ENCODE measurements at places on chromosomes 6 and 20.

DNA sequence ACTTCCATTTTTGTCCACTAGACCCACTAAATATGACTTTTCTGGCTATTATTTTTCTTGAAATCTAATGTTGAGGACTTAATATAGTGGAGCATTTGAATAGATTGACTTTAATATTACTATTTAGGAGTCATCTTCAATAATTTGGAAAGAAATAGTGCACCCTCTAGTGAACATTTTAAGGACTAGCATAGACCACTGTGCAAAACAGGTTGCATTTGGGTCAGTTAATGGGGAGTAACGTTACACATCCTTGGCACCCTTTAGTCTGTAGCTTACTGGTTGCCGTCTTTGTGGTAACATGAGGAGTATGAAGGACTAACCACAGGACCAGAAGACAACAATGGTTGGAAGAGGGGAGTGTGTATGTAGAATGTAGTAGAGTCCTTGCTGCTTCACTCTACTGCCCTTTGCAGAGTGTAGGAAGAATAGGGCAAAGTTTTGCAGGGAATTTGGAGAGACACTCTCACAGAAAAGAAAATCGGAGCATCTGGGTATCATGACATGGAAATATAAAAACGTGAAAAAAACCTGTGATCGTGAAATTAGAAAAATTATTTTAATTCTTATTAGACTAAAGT lies 25.2 kb downstream of the RFPL4B start:
- DNase-seq: peak; percentile 46

- DNase-seq: no peak
Observed at GRCh38 chr6:15337582-15337981, 91.7 kb downstream of the JARID2 start.

- DNase-seq: no peak
Observed at GRCh38 chr20:21739161-21739560, 33.7 kb downstream of the PAX1 start.

GRCh38 chr20:50526403-50526989 lies 16.3 kb downstream of the PTPN1 start:
- DNase-seq: no peak

- DNase-seq: no peak
Observed at GRCh38 chr6:11634948-11635347, 97.4 kb downstream of the TMEM170B start.

- DNase-seq: no peak
Observed at GRCh38 chr6:38915205-38915925, 133.2 kb upstream of the GLP1R start.

GRCh38 chr20:3072530-3073250 lies 1.3 kb downstream of the OXT start:
- DNase-seq: no peak

- DNase-seq: no peak
Observed at GRCh38 chr6:121896771-121897170, 461.3 kb downstream of the GJA1 start.

- DNase-seq: no peak
Observed at GRCh38 chr20:4919047-4919704, 82.1 kb downstream of the SLC23A2 start.

- no peak for DNase-seq
Observed at GRCh38 chr20:58603721-58604120, 47.4 kb upstream of the STX16 start.

GRCh38 chr6:34460796-34461507 lies 4.9 kb upstream of the PACSIN1 start:
- DNase-seq: no peak

DNA sequence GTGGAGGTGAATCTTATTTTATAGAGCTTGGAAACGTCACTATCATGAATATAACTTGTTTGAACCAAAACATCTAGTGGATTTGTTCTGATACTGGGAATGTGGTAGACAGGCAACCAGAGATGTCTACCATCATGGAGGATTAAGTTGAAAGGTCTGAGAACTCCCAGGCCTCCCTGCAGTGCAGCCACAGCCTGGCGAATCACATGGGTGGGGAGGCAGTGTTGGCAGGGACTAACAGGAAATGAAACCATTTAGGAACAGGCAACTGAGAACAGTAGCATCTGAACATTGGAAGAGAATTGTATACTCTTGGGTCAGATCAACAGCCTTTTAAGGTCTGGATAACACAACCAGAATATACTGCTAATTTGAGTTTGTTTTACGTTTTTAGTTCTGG lies 22.3 kb upstream of the CEP162 start:
- DNase-seq: peak; percentile 38

- no peak for DNase-seq
Observed at GRCh38 chr6:168826726-168827585, 386.0 kb downstream of the SMOC2 start.

DNA sequence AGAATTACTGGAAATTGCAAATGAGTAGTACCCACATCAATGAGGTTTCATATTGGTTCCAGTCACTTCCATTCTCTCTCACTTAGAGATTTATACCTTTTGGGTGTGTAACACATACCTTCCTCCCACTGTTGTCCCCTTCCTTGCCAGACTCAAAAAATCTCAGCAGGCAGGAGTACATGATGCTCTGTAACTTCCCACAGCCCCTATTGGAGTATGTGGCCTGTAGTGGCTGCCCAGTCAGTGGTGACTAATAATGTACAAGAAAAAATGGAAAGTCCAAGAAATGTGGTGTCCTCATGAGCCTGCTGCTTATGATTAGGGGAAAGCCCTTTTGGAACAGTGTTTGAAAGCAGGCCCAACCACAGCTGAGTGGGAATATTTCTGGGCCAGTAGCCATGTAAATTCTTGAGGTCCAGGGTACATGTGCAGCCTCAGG lies 312.0 kb downstream of the ZFAND3 start:
- DNase-seq: no peak

DNA sequence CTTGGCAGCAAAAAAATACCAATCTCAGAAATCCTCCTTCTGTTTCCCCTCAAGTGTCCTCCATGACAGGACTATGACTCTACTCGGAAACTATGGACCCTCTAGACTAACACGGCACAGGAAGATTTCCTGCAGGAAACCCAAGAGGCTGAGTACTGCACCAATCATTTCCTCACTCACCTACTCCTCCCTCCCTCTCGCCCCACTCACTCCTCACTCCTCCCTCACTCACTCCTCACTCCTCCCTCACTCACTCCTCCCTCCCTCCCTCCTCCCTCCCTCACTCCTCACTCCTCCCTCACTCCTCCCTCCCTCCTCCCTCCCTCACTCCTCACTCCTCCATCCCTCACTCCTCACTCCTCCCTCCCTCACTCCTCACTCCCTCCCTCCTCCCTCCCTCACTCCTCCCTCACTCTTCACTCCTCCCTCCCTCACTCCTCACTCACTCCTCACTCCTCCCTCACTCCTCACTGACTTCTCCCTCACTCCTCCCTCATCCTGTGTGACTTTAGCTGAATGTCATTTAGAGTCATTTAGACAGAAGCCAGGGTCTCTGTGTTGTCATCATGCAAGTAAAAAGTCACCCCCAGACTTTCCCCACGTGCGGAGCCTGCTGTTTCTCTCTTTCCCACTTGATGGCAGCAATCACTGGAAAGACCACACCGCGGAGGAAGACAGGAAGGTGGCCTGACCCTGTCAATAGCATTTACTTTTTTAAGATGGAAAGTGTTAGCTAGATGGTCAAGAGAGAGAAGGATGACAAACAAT lies 226.8 kb upstream of the PDE10A start:
- DNase-seq: peak; percentile 61

GRCh38 chr6:109336221-109336961 lies 45.9 kb downstream of the CD164 start:
- peak; percentile 93 for DNase-seq

- no peak for DNase-seq
Observed at GRCh38 chr6:154951345-154952200, 43.5 kb upstream of the TIAM2 start.

- no peak for DNase-seq
Observed at GRCh38 chr6:101403216-101403945, 9.9 kb downstream of the GRIK2 start.

DNA sequence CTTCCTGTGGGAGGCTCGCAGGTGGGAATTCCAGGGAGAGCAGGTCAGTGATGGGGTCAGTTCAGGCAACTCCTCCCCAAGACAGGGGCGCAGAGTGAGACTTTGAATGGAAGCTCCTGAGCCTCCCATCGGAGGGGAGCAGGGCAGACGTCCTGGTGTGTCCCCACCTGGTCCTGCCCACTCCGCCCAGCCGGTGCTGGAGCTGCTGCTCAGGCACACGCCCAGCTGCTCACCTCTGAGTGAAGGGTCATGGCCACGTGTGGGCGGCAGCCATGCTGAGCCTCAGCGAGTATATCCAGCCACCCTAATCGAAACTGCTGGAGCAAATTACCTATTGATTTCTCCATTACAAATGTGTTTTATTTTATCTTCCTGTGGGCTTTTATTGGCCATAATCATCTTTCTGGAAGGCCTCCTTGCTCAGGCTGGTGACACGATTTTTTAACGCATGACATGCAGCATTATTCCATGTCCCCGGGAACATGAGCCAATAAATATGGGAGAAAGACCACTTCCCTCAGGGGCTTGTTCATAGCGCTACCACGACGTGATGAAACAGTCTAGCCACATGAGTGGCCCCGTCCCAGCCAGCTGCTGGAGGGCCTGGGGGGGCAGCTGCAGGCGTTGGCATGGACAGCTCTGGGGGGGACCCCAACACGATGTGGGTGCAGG lies 148.1 kb downstream of the TAF4 start:
- DNase-seq: no peak

GRCh38 chr6:7087491-7087979 lies 20.2 kb upstream of the RREB1 start:
- DNase-seq: no peak

GRCh38 chr6:111583986-111584385 lies 21.7 kb downstream of the TRAF3IP2 start:
- peak; percentile 70 for DNase-seq

- peak; percentile 74 for DNase-seq
Observed at GRCh38 chr6:41786451-41787218, 859 bp upstream of the TOMM6 start.

DNA sequence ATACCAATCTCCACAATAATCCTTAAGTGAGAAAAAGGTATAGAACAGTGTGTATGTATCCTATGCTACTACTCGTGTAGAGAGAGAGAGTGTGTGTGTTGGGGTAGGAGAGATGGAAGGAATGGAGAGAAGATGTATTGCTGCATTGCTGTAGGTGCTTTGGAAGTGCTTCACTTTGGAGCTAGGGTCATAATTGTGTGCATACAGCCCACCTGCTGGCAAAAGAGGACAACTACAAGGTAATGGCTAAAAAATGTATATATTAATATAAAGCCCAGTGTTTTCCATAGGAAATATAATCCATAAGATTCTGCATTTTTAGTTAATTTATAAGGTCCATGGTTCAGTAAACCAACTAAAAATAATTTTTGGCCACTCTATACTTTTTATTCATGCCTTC lies 36.1 kb downstream of the SERAC1 start:
- DNase-seq: peak; percentile 64

DNA sequence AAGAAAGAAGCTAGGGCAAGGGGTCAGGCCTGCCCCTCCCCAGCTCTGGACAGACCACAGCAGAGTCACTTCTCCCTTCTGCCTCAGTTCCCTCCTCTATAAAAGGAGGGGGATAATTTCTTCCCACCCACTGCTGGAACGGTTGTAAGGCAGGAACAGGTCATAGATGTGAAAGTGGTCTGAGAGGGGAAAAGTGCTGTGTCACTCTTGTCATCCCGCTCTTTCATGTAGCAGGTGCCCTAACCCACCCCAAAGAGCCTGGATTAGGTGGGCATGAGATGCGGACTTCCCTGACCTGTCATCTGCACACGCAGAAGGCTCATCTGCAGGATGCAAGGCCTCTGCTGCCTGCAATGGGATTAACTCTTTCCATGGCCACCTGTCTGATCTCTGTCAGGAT lies 218.2 kb upstream of the LRFN2 start:
- DNase-seq: no peak

GRCh38 chr6:81800666-81801065 lies 48.2 kb upstream of the TENT5A start:
- peak; percentile 43 for DNase-seq
